ENCODE measurements at places on chromosomes 2 and 18. TPM values are rescaled to one million over a fixed set of nuclear protein-coding genes. Genes with fewer than 3 reads are reported as not detected.
A peak's percentile ranks its signal among the peaks of the same experiment; 100 is the strongest.

DNA sequence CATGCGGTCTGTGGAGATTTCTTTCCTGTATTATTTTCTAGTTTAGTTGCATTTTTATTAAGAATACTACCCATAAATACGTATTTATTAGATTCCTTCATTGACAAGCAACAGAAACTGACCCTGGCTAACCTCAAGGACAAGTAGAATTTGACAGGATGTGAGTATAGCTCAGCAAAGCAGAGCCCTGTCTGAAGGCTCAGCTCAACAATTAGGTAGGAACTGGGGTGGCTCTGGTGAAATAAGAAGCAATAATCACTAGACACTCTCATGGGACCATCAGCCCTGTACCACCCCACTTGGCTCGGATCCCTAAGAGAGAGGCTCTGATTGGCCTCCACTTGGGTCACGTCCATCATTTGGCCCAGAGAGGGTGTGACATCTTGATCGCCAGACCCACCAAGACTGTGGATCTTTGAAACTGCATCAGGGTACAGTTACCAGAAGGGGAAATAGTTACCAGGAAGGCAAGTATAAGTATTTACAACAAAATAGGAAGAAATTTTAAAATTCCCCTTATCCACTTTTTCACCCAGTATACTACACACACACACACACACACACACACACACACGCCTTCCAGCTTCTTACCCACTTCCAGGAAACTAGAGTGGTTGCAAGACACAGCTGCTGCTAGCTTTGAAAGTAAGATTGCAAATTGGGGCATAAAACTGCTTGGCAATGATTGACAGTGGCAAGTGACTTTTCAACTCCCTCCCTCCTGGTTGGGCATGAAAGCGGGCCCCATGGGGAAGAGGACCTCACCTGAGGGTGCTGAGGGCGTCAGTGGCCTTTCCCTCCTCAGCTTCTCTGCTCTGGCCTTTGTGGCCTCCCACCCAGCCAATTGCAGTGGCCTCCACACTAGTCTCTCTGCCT, 41.8 kb downstream of the KCTD18 start:
- no peak for DNase-seq

DNA sequence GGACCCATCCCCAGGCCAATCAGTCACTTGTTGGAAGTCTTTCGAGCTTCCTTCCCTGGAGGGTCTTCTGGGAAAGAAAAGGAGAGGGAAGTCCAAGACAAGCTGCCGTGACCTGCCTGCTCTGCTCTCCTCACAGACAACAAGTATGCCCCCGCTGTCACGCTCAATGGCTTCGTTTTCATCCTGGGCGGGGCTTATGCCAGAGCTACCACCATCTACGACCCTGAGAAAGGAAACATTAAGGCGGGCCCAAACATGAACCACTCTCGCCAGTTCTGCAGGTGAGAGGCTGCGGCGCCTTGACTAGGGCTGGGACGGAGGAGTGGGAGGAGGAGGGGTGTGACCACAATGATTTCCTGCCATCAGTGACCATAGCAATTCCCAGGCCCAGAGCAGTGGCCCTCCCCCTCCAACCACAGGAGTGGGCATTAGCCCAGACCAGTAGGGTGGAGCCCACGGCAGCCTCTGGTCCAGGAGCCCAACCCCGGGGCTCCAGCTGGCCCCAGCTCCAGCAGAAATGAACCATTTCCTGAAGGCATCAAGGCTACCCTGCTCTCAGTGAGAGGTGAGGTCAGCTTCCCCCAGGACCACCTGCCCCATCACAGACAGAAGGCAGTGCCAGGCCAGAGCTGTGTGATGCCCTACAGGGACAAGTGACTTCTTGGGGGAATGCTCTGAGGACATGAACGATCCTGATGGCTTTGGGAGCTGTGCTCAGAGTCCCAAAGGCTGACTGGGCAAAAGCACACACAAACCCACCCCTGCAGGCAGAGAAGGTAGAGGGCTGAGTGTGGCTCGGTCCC, 223.1 kb downstream of the ATAD2B start:
- no peak for DNase-seq

GRCh38 chr18:47701134-47701533, 229.3 kb downstream of the SMAD2 start:
- no peak for DNase-seq

DNA sequence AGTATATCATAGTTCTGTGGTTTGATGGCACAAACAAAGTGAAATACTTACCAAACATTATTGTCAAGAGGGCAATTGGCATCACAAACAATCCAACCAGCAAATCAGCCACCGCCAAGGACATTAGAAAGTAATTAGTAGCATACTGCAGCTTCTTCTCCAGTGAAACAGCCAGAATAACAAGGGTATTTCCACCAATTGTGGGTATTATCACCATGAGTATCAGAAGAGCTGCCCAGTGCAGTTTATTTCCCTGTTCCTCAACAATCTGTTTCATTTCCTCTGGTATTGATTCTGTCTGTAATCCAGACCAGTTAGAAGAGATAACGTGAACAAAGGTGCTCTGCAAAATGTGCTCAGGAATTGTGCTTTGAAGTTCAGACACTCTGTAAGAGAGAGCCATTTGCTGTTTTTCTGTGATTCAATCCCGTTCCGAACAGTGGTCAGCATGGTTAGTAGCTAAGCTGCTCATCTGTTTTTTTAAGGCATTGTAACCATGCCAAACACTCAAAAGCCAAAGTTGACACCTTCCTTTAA, 1.4 kb downstream of the HTR2B start:
- no peak for DNase-seq

- DNase-seq = no peak
Observed at GRCh38 chr18:8661754-8662559, 43.4 kb upstream of the MTCL1 start.

DNA sequence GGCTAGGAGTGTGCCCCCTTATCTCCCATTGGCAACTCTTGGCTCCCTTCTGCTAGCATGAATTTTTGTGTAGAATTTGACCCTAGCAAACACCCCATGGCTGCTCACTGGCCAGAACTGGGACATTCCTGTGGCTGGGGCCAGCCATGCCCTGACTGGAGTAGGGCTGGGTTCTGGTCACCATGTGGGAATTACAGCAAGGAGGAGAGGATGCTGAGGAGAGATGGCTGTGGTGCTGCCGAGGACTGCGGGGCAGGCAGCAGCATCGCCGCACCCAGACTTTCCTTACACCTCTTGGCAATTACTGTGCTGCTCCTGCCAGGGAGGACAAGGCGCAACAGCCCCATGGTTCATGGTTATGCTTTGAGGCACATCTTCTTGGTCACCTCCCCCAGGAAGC, 12.7 kb downstream of the KCNF1 start:
- no peak for DNase-seq

- DNase-seq = peak; percentile 55
Observed at GRCh38 chr2:118185210-118186109, 97.2 kb downstream of the INSIG2 start.

- no peak for DNase-seq
Observed at GRCh38 chr18:23861805-23862470, 152.6 kb upstream of the TTC39C start.

DNA sequence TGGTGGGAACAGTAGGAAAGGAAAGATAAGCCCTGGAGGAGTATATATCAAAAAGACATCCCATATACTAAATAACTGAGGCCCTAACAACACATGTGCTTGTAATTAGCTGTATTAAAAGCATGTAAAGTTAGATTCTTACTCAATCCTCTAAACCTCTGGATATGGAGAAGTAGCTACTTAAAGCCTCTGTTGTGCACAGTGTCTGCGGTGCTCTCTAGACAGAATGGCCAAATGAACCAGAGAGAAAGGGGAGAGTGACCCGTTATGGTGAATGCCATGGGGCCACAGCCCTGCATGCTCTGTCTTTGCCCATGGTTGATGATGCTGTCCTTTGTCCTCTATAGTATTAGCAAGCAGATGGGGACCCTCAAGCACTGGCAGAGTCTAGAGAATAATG, 104.4 kb upstream of the SLC8A1 start:
- DNase-seq = no peak

DNA sequence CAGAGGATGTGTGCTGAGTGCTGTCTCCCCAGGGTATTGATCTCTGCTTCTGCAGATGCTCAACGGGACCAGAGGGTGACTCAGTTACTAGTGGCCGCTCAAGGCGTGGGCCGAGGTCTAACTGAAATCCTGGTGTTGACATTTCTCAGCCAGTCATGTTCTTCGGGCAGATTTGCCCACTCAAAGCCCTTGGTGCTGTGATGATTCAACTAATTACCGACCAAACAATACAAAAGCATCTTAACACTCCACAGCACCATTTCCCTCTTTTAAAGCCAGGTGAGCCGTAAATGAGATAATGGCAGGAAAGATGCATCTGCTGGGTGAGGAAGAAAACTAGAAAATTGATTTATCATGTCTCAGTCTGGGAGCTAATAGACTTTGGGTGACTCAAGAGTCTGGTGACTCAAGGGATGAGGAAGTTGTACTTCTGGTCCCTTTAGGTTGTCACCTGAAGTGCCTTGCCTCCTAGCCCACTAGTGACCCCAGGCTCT, 32.7 kb upstream of the PRLH start:
- no peak for DNase-seq

- DNase-seq = no peak
Observed at GRCh38 chr2:63983986-63984605, 35.1 kb downstream of the VPS54 start.

GRCh38 chr2:215405722-215406581, 29.9 kb downstream of the FN1 start:
- no peak for DNase-seq

- DNase-seq = peak; percentile 66
Observed at GRCh38 chr2:1744446-1745170, at the start of gene PXDN. TSS of gene PXDN (minus strand) at chr2:1744515. CDS start at chr2:1744455, 60 bp downstream.

- no peak for DNase-seq
Observed at GRCh38 chr2:164302786-164303185, 318.5 kb downstream of the GRB14 start.

GRCh38 chr18:41949206-41949920, 5.7 kb upstream of the PIK3C3 start:
- no peak for DNase-seq

DNA sequence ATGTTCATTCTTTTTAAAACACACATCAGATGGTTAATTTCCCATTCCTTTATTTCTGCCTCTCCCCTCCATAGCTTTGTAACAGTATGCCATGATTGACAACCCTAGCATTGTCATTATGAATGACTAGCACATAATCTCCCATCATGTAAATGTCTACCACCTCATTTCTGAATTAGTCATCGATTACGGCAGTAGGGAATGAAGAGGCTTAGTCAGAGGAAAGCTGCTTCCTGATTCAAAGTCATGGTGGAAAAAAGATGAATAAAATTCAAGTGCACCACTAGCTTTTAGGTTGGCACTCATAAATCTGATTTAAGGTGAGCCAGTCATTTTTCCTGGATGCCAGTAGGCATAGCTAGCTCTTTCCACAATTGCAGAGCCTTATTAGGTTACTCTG, 19.1 kb upstream of the ACMSD start:
- no peak for DNase-seq

GRCh38 chr2:184558713-184559464, 39.4 kb upstream of the ZNF804A start:
- DNase-seq = no peak

Gene RUFY4
- total RNA-seq = 0.10 TPM

Gene PARD3B
- total RNA-seq = 21.7 TPM

Gene MAPK4
- total RNA-seq = 1.8 TPM

Gene TNFAIP6
- total RNA-seq = 26.5 TPM

Gene CNOT9
- total RNA-seq = 32.5 TPM

Gene COL3A1
- 14,030 TPM for total RNA-seq

Gene TPO
- total RNA-seq = 0.49 TPM

Gene KIAA1328
- 20.1 TPM for total RNA-seq

Gene FAM161A
- 6.4 TPM for total RNA-seq

Gene CCL20
- total RNA-seq = 33.2 TPM

Gene SNRNP27
- 40.5 TPM for total RNA-seq

Gene DPYSL5
- 0.49 TPM for total RNA-seq

Gene CCDC74B
- total RNA-seq = 3.1 TPM

Gene SPATS2L
- 55.1 TPM for total RNA-seq

Gene ABCG5
- not detected for total RNA-seq

Gene CBLN2
- 2.0 TPM for total RNA-seq
